ENCODE measurements at places on chromosomes 3 and 15. TPM values are rescaled to one million over a fixed set of nuclear protein-coding genes. Genes with fewer than 3 reads are reported as not detected.

DNA sequence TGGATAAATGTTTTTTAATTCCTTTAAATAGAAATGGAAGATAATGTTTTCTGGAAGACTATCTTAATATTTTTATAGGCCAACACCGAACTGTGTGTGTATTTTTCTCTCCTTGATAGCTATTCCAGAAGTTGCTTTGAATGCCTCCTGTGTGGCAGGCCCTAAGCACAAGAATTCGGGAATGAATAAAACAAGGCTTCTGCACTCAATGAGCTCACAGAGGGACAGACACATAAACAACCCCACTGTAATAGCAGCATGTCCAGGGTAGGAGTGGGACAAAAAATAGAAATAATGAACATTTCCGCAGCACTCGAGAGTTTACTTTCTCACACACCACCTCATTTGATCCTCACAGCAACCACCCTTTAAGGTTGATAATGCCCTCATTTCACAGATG lies 18.0 kb downstream of the SRGAP3 start:
- DNase-seq, result no peak

Gene CLEC3B
- total RNA-seq, result not detected

DNA sequence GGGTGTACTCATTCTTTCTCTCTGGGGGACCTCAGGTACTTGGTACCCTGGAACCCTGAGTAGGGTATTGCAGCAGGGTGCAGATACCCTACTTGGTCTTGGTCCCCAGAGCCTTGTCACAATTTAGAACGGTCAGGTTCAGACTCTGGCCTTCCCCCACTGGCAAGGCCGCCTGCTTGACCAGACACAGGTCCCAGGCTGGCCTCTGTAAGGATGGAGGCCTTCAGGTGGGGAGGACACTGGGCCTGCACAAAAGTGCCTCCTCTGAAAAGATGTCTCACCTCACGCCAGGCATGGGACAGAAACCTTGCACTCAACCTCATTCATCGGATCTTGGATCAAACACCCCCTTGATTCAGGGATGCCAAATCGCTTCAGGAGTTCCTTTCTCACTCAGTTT lies 158.4 kb downstream of the KLF13 start:
- no peak for DNase-seq

GRCh38 chr15:63109920-63110319 lies 11.7 kb upstream of the LACTB start:
- DNase-seq, result no peak

GRCh38 chr3:186456731-186457191 lies 87.4 kb downstream of the CRYGS start:
- DNase-seq, result no peak

Gene TP63
- total RNA-seq, result 0.23 TPM

DNA sequence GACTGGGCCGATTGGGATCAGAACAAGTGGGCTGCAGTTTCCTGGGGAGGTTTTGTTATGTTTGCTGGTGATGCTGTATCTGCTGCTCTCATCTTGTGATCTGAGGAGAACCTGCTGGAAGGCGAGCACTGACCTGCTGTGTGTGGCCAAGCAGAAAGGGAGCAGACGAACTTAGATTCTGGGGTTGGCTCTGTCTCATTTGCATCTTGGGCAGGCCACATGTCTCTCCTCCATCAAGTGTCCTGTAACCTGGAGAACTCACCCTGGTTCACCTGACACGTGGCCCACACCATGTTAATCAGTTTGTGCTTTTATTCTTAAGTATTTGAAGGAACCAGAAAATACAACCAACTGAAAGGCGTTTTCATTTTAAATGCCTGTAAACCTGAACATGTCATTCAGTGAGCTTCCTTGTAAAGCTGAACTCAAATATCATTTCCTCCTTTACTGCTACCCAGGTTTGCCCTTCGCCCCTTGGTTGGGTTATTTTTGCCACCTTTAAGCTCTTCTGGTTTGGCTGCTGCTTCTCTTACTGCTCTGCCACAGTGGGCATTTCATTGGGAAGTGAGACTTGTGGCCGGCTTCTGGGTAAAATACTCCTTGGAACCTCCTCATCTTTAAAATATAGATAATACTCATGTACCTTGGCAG lies 33.5 kb upstream of the TRAK1 start:
- DNase-seq, result no peak

Gene PCLAF
- 34.7 TPM for total RNA-seq

GRCh38 chr15:29311696-29312095 lies 42.1 kb upstream of the NSMCE3 start:
- no peak for DNase-seq

Gene THPO
- total RNA-seq, result not detected

DNA sequence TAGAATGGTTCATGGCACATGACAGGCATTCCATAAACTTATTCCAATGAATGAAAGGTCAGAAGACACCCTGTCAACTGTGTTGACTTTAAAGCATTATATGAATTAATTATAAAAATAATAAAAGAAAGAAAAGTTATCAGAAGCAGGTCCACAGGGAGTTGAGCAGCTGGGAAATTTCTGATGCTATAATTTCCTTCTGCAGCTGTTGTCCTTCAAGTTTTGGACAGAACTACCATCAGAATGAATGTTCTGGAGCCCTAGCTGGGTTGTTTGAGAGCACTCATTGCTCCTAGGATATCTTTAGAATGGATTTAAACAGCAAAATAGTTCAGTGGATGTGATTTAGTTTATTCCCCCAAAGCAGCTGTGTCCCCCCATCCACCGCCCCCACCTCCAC lies 232.4 kb upstream of the PROK2 start:
- no peak for DNase-seq

DNA sequence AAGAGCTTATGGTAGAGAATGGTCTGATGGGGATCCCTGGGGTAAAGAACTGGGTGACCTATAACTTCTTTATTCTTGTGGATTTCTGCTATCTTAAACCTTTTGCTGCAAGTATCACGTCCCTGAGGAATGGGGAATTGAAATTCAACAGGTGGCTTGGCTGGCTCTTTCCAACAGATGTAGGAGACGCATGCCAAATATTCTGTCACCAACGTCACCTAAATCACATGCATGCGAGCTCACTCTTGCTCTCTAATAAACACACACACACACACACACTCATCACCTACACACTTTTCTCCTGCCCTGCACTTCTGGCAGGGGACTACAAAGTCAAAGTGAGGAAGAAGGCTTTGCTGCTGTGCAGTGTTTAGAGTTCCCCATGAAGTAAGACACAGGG lies 145.8 kb upstream of the NECTIN3 start:
- no peak for DNase-seq
